ENCODE measurements at places on chromosomes 13 and 19.

DNA sequence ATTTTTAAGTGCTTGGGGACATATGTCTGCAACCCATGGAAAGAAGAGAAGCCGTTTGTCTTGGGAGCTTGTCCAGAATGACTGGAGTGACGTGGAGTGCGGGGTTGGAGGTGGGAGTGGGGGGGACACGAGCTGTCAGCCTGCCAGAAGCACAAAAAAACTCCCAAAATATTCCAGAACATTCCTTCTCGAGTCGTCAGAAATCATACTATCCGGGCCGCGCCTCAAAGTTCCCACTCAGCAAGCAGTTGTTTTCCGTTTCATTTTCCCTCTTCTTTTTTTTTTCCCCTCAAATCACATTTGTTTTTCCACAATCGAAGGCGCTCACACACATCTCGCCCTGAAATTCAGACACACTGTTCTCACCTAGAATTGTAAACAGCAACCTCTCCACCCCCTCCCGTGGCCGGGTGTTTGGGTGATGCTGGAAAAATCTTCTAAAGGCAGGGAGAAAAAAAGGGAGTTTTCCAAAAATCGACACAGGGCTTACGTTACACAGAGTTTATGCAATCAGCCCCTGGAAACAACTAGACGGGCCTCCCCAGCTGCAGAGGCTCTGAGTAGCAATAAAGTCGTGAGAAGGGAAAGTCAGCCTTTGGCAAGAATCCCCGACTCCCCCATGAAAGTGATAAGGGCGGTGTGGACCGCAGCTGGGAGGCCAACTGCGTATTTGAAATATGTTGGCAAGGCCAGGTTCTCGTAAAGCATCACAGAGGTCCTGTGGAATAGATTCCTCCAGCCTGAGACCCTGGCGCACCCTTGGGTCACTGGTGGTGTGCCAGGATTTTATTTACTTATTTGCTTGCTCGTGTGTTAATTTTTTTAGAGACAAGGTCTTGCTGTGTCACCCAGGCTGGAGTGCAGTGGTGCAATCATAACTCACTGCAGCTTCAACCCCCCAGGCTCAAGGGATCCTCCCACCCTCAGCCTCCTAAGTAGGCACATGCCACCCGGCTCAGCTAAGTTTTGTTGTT is 31.2 kb upstream of the KLF2 start:
- no peak for DNase-seq

DNA sequence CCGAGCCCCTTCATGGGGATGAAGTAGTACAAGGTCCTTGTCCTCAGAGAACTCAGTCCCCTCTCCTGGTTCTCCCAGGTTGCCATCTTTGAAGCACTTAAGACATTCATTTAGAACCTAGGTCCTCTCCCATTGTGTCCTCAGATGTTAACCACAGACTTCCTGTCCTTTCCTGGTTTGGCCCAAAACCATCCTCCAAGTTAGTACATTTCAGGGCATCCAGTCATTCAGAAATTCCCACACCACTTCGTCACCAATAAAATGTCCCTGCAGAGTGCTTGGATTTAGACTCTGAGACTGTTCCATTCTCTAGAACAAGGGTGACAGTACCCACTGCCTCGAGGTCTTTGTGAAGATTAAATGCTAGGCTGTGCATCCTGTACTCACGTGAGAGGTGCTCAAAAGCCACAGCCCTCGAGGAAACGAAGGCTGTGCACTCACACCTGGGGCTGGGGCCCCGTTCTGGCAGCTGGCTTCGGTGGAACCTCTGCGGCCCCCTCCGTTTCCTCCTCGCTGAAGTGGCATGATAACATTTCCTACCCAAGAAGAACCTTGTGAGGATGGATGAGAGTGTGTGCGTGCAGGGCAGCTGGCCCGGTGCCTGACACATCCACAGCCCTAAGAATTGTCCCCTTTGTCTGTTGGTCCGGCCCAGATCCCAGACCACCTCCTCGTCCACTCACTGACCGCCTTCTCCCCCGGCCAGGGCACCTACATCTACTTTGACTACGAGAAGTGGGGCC is 4.7 kb downstream of the LENG1 start:
- no peak for DNase-seq

DNA sequence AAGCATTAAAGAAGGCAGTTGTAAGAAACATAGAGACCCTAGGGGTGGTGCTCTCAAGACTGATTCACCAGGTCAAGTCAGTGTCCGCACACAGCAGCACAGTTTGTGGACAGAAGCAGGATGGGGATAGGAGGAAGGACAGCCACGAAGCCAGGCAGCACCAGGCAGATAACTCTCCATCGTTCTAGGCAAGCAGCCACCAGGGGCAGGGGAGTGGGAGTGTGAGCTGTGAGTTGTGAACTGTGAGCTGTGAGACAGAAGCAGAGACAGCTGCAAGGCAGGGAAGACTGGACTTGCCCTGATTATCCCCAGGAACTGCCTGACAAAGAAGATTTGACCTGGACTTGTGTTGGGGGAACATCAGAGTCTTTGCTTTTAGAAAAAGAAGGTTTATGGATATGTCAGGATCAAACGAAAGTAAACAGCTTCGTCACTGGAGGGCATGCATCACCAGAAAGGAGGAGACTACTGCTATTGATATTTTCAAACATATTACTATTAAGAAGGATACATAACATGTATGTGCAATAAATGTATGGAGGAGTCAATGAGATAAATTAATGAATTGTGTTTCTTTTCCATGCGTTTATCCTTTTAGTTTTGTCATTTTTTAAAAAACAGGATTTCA is 286.1 kb downstream of the IRS2 start:
- no peak for DNase-seq

- no peak for DNase-seq
Observed at GRCh38 chr19:33758541-33759013, 38.1 kb upstream of the KCTD15 start.

DNA sequence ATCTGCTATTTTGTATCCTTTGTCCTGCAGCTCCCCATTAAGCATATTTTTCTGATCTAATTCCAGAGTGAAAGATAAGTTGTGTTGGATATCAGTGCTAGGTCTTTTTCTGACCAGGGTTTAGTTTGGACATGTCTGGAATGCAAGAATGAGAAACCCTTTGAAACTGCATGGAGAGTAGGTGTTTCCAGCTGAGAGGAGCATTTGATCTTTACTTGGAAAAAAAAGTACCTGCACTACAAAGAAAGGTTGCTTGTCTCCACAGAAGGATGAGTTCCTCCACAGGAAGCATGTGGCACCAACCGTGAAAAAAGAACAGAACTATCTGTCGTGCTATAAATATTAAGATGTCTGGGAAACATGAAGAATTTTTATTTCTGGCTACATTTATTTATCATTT is 36.6 kb upstream of the MED4 start:
- no peak for DNase-seq

- DNase-seq: no peak
Observed at GRCh38 chr19:56312787-56313657, 1.6 kb downstream of the ZSCAN5A start.

GRCh38 chr13:49938921-49939320 is 2.8 kb upstream of the SPRYD7 start:
- DNase-seq: no peak

GRCh38 chr13:112756967-112757758 is 67.3 kb downstream of the ATP11A start:
- DNase-seq: no peak

- no peak for DNase-seq
Observed at GRCh38 chr19:9910625-9911024, 25.7 kb downstream of the OLFM2 start.

- DNase-seq: peak; percentile 93
Observed at GRCh38 chr19:13077240-13077639, 25.4 kb downstream of the LYL1 start.

DNA sequence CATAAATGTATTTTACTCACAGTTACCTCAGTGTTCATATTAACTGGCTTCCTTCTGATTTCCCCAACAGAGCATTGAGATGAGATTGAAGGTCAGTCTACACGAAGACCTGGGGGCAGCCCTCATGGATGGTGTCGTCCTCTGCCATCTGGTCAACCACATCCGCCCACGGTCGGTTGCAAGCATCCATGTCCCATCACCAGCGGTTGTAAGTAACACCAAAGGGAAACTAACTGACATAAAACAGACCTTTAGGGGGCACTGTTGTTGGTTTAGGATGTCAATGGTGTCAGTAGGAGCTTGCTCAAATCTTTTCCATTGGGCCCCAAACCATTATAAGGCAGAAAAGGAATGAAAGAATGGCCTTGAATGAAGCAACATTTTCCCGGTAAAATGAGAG is 68.2 kb downstream of the ESD start:
- DNase-seq: peak; percentile 17

GRCh38 chr19:7919610-7920518 is at the start of gene SNAPC2:
Gene SNAPC2 (plus strand): TSS chr19:7920338. CDS start chr19:7920367, 29 bp downstream.
- peak; percentile 97 for DNase-seq

- DNase-seq: no peak
Observed at GRCh38 chr13:38543561-38543960, 143.3 kb upstream of the FREM2 start.

DNA sequence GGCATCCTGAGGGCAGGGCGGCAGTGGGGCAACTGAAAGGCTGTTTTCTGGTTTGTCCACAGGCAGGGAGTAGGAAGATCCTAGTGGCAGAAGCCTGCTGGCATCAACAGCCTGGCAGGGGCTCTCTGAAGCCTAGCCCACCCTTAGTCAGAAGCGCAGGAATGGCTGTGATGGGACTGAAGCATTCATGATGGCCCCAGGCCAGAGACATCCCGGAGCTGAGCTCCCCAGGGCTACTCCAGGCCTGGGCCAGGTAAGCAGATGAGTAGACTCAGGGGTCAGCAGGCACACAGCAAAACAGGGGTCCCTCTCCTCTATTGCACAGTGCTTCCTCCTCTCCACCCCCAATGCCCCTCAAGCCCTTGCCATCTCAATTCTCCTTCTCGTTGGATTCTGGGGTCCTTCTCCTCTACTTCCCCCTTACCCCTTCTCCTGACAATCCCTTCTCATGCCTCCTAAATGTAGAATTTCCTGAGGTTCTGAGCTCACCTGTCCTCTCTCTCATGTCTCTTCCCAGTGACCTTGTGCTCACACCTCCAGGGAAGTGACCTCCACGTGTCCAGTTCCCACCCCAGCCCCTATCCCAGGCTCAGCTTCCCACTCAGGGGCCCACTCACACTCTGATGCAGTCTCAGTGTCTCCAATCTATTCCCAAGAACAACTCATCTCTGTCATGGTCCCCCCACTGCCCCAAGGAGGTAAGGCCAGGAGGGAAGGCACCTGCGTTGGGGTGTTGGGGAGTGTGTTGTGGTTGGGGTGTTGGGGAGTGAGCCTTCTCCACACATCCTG is 158.7 kb upstream of the ZNF507 start:
- no peak for DNase-seq

GRCh38 chr19:42411581-42412178 is 15.5 kb downstream of the LIPE start:
- no peak for DNase-seq

DNA sequence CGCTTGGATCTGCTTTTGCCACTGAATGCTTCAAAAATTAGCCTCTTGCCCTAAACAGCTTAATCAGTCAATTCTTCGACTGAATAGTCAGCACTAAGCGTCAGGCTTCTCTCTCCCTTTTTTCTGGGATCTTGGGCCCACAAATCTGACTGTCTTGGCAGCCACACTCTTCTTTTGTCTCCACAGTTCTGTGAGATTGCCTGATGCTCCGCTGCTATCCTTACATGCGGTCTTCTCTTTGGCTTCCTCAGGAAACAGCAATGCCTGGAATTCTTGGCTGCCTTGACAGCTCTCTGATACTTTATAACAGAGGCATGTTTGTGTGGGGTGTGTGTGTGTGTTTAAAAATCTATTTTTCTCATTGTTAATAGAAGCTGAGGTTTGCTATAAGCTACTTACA is 32.6 kb downstream of the ERCC5 start:
- no peak for DNase-seq

GRCh38 chr13:26034018-26034417 is 17.8 kb downstream of the SHISA2 start:
- DNase-seq: no peak

DNA sequence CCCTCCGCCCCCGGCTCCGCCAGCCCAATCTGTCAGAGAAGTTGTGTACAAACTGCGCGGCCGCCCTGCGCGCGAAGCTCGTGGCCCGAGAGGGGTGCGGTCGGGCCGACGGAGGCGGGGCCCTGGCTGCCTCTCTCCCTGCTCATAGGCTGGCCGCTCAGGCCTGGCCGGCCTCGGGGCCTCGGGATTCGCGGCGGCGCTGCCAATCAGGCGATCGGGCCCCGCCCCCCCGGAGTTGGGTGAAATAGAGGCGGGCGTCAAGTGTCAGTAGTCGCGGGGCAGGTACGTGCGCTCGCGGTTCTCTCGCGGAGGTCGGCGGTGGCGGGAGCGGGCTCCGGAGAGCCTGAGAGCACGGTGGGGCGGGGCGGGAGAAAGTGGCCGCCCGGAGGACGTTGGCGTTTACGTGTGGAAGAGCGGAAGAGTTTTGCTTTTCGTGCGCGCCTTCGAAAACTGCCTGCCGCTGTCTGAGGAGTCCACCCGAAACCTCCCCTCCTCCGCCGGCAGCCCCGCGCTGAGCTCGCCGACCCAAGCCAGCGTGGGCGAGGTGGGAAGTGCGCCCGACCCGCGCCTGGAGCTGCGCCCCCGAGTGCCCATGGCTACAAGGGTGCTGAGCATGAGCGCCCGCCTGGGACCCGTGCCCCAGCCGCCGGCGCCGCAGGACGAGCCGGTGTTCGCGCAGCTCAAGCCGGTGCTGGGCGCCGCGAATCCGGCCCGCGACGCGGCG is at the start of gene KLF5:
KLF5 (plus strand) TSS at position 270 of the 724 bp plus-strand sequence; CDS start at position 593, 323 bp downstream.
- peak; percentile 85 for DNase-seq

- DNase-seq: no peak
Observed at GRCh38 chr19:40721936-40722661, 5.2 kb downstream of the ITPKC start.

DNA sequence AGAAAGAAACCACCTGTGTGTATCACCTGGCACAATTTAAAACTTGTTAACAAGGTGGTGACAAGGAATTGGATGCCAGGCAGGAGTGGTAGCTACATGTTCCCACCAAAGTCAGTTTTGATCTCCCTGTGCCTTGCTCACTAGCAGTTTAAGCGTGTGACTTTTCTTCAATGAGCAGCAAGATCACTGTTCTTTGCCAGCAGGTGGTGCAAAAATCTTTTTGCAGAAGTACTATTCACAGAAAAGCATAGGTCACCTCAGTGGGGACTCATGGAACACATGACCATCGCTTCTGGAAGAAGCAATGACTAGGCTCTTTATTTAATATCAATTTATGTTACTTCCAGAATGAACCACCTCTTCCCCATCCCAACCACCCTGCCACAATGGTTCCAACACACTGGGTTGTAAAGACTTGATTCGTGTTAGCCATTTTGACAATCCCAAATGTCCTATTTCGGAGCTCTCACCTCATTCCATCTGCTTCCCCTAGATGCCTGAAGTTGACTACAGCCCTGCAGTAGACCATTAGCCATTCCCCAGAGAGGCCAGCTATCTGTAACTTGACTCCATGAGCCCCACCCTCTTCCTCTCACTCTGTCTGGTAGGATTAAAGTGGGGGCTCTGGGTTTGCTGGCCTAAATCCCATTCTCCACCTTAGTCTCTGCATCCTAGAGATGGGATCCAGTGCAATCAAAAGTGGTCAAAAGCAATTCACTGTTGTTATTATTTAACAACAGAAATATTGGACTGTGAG is 59.1 kb upstream of the TNFRSF19 start:
- DNase-seq: no peak

GRCh38 chr19:2942928-2943640 is 1.7 kb downstream of the ZNF77 start:
- no peak for DNase-seq

GRCh38 chr19:38837656-38838121 is 6.1 kb upstream of the ECH1 start:
- DNase-seq: no peak

Measured in hematopoietic multipotent progenitor cell treated with erythropoietin and hydrocortisone succinate and interleukin-3 and kit ligand, for 15 days (in vitro differentiated cells).